SW480 (cell line): ENCODE measurements at places on chromosomes 5 and 9.

- DNase-seq, result peak; percentile 85
Observed at GRCh38 chr5:40679148-40679912, 385 bp upstream of the PTGER4 start.

DNA sequence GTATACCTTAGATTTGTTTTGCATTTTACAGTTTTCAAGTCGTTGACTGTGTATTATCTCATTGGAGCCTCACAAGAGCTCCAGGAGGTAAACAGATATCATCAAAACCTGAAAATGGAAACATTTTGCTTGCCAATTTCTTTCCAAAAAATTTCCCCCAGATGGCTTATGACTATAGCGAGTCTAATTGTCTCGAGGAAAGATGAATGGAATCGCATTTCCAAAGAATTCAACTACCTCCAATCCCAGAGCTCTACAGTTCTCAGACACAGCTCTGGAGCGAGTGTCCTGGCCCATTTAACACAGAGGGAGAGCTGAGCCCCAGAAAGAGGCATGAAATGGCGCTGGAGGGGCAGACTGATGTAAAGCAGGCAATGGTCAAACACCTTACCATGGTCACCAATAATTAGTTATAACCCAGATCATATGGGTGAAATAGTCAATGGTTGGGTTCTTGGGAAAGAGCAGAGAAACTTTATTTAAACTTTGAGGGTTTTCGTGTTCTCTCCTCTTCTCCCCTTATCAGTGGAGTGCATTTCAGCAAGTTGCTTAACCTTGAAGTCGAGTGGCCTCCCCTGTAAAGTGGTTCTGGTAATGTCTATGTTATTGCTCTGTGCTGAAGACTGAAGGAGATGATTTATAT lies 168.2 kb downstream of the ZDHHC21 start:
- no peak for DNase-seq

GRCh38 chr5:102450313-102450990 lies 48.3 kb downstream of the SLCO6A1 start:
- peak; percentile 7 for DNase-seq

DNA sequence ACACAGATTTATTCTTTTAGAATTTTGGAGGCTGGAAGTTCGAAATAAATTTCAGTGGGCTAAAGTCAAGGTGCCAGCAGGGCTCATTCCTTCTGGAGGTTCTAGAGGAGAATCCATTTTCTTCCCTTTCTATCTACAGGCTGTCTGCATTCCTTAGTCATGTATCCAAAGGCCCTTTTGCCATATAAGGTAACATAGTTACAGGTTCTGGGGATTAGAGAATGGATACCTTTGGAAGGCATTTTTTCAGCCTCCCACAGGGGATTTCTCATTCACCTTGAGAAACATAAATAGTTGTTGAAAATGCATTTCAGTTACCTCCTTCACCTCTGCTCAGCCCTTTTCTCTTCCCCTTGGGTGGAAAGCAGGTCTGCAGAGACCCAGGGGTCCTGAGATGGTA lies 280.0 kb upstream of the MAP3K1 start:
- no peak for DNase-seq

- no peak for DNase-seq
Observed at GRCh38 chr9:24824607-24825006, 278.9 kb upstream of the IZUMO3 start.
